ENCODE measurements at places on chromosomes 1 and 21. TPM values are rescaled to one million over a fixed set of nuclear protein-coding genes. Genes with fewer than 3 reads are reported as not detected.

Gene CLDN17
- not detected for total RNA-seq

Gene SPRR4
- not detected for total RNA-seq

Gene NDUFS2
- total RNA-seq, result 143 TPM

Gene CLCA4
- not detected for total RNA-seq

Gene SLC35F3
- total RNA-seq, result 7.8 TPM

Gene GJA8
- total RNA-seq, result not detected

Gene PPFIA4
- total RNA-seq, result 32.8 TPM

Gene MEX3A
- 33.4 TPM for total RNA-seq

Gene ECM1
- total RNA-seq, result 1.6 TPM

Gene KCNE1
- 0.46 TPM for total RNA-seq

Gene TOE1
- total RNA-seq, result 8.5 TPM

Gene SPATA17
- total RNA-seq, result 13.4 TPM

Measured in diencephalon (tissue), 1 donor.